ENCODE measurements at places on chromosomes 6 and 20.

- no peak for DNase-seq
Measured at GRCh38 chr20:21336455-21337151, 33.5 kb downstream of the XRN2 start.

- no peak for DNase-seq
Measured at GRCh38 chr6:114064862-114065261, 93.9 kb upstream of the HDAC2 start.

DNA sequence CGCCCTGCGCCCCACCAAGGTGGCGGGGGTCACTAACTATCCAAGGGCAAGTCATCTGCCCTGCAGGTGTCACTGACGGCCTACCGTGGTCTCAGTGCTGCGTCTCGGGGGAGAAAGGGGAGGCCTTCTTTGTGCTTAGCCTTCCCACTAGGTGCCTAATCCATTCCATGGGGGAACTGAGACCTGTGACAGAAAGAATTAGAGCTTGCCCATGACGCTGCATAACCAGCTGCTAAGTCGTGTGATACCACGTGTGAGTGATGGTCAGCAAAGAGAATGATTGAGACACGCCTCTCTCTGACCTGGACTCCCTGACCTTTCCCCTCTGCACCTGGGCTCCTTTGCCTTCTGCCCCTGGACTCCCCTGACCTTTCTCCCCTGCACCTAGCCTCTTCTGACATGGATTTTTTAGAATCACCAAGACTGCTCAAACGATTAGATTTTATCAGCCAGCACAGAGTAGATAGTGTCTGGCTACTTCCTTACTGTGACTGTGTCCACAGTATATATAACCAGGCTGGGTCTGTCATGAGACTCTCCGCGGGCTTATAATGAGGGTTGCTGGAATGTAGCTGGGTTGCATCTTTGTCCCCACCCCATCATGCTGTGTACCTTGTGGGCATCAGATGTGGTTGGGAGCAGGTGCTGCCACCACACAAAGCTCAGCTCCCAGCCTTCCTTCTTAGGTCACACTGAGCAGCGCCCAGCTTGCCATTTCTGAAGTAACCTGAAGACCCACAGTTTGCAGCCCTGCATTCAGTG lies 140.6 kb downstream of the TMEM242 start:
- DNase-seq: no peak

- no peak for DNase-seq
Measured at GRCh38 chr6:165049362-165049761, 260.0 kb downstream of the C6orf118 start.

DNA sequence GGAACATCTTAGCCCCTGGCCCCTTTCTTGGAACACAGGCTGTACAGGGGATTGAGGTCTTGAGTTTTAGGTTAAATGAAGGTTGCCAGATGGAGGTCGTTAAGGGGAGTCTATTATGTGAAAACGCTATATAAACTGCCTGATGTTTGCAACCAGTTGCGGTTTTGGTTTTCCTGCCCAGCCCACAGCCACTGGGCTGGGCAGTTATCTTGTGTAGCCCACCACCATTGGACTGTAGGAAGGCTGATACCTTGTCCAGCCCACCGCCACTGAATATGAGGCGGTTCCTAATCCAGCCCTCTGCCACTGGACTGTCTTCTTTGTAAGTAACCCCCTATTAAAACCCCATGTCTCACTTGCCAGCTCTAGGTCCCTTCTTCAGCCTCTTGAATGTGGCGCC lies 42.3 kb upstream of the COL21A1 start:
- DNase-seq: no peak

- no peak for DNase-seq
Measured at GRCh38 chr20:23164176-23164601, 78.1 kb upstream of the CD93 start.

GRCh38 chr6:140537834-140538705 lies 1163.6 kb upstream of the CITED2 start:
- DNase-seq: no peak

- DNase-seq: no peak
Measured at GRCh38 chr20:4544765-4545164, 176.9 kb upstream of the PRND start.

- DNase-seq: no peak
Measured at GRCh38 chr6:140366991-140367390, 992.5 kb upstream of the CITED2 start.

DNA sequence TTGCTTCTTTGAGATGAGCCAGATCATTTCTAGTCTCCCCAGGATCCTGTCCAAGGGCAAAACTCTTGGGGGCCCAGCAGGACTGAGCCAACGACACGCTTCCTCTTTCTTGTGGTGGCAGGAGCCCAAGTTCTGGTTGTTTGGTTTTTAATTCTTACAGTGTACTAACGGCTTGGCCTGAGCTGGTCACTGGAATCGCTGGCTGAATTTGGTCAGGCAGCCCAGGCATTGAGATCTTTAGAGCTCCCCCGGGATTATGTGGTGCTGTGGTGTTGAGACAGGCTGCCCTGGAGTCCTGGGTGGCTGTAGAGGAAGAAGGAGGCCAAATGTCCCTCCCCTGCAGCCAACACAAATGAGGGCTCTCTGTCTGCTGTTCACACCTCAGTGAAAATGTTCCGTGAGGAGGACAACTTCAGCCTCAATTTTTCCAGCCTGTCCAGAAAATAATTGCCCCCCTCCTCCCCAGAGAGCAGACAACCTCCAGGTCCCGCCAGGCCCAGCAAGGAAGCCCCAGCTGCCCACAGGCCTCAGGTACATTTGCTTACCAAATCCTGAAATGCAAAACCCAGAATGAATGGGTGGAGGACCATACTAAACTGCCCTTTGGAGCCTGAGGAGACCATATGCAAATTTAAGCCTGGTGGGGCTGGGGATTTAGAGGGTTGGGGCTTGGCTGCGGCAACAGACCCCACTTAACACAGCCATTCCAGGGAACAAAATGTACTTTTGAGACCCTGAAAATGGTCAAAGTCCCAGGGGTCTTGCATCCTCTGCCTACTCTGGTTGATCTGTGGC lies 23.6 kb downstream of the BNIP5 start:
- no peak for DNase-seq

DNA sequence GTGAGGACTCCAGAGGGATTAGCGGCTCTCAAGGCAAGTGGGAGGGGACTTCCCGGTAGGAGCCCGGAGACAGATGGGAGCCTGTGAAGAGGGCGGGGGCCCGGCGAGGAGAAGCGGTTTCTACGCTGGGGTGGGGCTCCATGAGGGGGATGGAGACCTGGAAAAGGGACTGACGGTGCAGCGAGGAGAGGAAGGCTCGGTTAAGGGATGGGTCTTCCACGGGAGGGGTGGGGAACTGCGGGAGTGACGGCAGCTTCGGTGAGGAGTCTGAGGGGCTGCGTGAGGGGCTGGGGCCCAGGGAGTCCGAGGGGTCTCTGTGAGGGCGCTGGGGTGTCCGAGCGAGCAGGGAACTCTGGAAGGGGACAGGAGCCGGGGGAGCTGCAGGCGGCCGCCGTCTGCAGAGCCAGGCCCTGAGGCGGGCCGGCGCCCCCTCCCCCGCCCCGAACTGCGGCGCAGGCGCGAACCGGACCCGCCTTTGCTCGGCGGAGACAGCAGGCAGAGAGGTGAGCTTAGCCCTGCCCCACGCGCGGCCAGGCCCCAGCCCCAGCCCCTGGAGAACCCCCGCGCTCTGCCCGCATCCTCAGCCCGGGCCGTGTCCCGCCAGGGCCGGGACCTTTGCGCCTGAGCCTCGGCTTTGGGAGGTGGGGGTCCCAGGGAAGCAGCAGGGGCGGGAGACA lies at the start of gene NRSN2:
Gene NRSN2 (plus strand): TSS at position 472 of the 677 bp plus-strand sequence. CDS start 2,533 bp downstream, outside the sequence.
- DNase-seq: peak; percentile 37

DNA sequence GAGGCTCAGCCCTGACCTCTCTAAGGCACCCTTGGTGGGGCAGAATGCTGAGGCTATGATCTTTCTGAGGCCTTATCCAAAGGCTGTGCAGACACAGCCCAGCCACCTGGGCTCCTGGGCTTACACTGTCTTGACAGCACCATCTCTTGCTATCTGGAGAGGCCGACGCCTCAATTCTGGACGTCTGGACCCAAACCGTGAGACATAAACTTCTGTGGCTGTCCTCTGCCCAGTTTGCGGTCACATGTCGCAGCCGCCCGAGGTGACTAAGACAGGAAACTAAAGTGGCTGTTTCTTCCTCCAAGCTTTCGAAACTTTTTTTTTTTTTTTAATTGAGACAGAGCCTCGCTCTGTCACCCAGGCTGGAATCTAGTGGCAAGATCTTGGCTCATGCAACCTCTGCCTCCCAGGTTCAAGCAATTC lies 49.3 kb downstream of the PRR18 start:
- no peak for DNase-seq

GRCh38 chr6:154847318-154847717 lies 114.1 kb downstream of the SCAF8 start:
- DNase-seq: no peak

- no peak for DNase-seq
Measured at GRCh38 chr6:161169035-161169434, 104.8 kb downstream of the AGPAT4 start.

DNA sequence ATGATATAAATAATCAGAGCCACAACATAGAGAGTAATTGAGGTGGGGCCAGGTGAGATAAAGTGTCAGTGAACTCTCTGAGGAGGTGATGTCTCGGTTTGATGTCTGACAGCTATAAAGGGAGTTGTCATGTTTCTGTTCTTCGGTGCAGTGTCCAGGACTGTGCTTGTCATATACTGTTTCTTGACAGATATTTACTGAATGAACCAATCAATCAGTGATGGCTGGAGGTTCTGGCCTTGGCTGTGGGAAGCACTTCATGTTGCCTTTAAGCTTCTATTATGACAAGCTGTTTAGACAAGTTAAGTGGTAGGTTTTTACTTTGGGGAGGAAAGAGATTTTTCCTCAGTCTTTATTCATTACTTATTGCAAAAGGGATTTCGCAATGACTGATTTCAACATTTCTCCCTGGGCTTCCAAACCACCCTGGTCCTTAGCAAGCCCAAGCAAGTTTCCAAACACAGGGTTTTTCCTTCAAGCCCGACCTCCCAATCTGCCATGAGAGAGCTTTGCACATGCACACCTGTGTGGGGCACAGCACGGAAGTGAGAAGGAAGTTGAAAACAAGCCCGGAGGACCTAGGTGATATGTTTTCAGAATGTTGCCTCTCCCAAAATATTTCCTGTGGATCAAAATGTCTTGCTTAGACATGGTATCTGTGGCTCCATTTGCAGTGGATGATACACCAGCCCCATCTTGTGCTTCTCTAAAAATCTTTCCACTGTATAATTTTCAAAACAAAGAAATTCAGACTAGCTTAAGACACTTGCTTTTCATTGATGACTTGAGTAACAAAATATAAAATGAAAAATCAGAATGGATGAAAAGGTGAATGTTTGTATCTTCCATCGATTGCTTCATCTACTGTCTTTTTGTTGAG lies 567.3 kb upstream of the BTBD3 start:
- no peak for DNase-seq

- DNase-seq: no peak
Measured at GRCh38 chr6:35967076-35967774, 46.3 kb upstream of the SRPK1 start.

DNA sequence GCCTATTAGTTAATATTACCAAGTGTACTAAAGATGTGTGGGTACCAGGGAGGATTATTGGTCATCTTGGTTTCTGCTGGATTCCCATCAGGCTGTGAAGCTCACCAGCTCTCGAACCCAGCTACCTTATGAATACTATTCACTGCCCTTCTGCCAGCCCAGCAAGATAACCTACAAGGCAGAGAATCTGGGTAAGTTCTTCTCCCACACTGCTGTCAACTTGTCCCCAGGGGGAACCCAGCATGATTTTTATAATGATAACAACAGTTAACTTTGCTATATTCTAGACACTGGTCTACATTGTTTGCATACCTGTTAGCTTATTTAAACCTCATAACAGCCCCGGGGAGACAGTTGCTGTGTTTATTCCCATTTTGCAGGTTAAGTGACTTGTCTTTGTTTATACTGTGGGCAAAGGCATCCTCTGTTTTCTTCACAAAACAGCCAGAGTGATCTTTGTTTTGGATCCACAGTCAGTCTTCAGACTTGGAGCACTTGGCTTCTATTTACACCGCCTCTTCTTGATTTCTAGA lies 26.5 kb downstream of the TM9SF4 start:
- DNase-seq: no peak

DNA sequence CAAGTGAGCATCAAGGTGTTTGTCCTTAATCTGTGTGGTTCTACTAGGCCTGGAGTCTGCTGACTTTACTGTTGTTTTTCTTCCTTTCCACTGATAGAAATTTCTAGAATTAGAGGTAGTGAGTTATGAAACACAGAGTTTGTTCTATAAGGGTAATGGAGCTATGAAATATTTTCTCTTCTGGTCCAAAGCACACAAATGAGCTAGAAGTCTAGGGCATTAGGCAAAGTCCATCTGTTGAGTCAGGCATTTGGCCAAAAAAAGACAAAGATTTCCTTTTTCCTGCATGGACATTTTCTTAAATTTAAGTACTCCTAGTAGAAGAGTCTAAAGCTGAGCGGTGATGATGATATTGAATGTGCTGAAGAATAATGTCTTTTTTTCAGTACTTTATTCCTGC lies 174.3 kb upstream of the STXBP5 start:
- DNase-seq: no peak

DNA sequence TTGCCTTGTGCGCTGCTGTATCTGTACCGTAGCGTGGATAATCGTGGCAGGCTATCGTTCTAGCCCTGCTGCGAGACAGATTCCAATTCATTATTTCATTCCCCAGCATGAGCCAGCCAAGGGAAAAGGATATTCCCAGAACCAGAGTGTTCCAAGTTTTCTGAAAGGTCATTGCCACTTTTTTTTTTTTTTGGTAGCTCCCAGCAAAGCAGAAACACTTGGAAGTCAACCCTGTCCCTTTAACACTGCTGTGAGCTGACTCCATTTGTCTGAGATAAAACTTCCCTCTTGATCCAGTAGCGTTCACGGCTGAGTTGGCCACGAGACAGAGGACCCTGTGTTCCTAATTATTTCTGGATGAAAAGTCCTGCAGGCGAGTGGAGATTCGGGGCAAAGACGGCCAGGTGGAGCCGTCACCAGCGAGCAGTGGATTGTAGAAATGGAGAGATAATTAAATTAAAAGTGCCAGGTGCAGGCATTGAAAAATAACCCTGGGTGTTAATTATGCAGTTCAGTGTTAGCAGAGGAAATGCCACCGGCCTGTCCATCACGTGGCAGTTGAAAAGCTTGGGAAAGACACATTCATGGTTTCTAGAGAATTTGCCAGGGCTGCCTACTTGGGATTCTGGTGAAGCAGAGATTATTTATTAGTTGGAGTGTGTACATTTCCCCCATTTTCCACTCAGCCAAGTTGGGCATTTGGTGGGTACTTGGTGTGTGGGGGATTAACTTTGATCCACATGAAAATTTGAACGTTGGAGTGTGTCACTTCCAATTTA lies 164.2 kb downstream of the SLC24A3 start:
- no peak for DNase-seq

- no peak for DNase-seq
Measured at GRCh38 chr6:167341038-167341583, 16.2 kb downstream of the TTLL2 start.

- DNase-seq: no peak
Measured at GRCh38 chr6:137724495-137725211, 142.4 kb upstream of the TNFAIP3 start.
